IMR-90 (cell line): ENCODE measurements at places on chromosomes 11 and 22.

DNA sequence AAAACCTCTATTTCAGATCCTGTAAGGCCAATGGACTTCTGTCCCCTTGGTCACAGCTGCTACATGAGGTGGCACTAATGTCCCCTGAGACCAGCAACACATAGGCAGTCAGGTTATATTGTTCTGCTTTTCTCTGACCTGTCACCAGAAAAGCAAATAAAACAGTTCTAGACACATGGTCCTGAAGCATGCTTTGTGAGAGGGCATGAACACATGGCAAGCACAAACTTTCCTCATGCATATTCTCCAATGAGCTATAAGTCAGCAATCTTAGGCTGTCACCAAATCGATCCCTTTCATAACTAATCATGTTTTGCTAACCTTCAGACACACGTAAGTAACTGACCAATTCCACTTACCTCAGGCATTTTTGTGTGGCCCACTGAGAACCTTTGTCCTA, 225.4 kb upstream of the ZC3H12C start:
- DNase-seq = no peak

- no peak for DNase-seq
These were observed 3.7 kb downstream of the OR6Q1 start for GRCh38 chr11:58034471-58034870.

DNA sequence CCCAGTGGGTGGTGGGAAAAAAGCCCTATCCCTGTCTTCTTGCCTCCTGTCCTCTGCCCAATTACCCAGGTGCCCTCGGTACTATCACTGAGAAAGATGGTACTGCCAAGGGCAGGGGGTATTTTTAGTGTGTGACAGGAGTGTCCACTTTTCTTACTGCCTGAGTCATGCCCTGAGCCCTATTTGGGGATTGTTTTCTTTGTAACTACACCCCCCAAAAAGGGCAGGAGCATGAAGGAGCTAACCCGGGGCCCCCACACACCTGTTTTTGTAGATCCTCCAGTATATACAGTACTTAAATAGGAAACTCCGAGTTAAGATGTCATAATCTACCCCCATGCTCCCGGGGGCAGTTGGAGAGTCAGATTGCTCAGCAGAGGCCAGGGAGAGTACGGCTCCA, 3.8 kb downstream of the SMTNL1 start:
- no peak for DNase-seq

DNA sequence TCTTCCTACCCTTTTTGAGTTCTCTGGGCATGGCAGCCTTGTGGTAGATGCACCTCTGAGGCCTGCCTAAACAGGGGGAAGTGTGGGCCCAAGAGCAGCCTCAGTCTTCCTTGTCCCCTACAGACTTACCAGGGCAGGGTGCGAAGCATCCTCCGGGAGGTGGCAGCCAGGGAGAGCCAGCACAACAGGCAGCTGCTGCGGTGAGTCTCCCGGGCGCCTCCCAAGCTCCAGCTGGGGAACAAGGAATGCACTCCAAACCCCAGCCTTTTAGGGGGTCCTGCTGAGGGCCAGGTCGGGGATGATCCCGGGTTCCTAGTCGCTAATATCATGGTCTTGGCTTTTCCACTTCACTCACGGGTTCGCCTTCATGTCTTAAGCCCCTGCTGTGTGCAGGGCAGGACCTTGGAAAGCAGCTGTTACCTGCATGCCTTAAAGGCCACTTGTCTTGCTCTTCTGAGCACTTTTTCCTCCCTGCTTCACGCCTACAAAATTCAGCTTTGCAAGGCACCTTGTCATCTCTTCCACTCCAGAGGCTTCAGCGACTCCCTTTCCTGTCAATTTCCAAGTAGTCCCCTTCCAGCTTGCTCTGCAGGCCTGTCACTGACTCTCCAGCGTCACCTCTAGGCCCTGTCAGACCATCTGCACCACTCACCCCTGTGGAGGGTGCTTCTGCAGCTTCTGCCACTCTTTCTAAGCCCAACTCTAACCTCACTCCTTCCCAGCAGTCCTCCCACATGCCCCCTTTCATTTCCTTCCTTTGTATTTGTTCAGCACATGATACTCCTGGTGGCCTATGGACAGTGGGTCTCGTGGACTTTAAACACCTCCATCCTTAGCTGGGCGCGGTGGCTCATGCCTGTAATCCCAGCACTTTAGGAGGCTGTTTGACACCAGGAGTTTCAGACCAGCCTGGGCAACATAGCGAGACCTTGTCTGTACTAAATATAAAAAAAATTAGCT, 57.0 kb downstream of the PISD start:
- DNase-seq = no peak

DNA sequence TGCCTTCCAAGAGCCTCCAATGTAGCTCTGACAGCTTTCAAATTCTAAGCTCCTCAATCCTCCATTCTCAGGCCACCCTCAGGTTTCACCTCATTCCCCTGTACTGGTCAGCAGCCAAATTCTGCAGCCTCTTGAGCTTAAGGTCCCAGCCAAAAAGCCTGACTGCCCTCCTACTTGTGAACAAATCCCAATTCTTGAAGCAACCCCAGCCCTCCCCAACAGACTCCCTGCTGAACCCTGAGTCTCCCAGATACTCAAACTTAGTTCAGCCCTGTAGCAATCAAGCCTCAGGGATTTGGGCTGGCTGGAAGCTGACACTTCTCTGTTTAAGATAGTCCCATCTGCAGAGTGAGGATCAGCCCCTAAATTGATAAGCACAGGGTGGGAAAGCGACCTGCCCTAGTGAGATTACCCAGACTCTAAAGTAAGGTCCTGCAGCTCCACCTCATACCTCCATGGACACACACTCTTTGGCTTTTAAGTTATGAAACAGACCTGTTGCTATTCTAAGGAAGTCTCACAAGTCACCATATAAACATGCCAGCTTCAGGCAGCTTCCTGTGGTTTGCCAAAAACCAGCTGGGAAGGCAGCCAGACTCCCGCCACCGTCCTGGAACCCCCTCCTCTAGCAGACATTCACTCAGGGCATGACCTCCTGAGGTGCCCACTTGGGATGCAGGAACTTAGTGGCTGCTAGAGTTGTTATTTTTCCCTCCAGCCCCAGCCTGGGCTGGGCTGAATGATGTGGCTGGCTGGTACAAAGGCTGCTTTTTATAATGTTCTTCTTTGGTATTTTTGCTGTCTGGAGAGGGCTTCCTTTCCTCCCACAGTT, 82.5 kb upstream of the PICALM start:
- DNase-seq = peak; percentile 23
